Spinal cord (tissue), 10 donors: ENCODE measurements at places on chromosomes 1 and 21. TPM values are rescaled to one million over a fixed set of nuclear protein-coding genes. Genes with fewer than 3 reads are reported as not detected.
A peak's percentile ranks its signal among the peaks of the same experiment; 100 is the strongest.

- H3K4me1 ChIP-seq, result peaks cover 8% of the 10 kb centered on the region
- no peak overlapping the region for H3K27ac ChIP-seq
- H3K27me3 ChIP-seq, result no peaks in the 10 kb centered on the region
- no peak overlapping the region for H3K4me3 ChIP-seq
- no peak for DNase-seq
Measured at GRCh38 chr21:40678681-40679284, 168.2 kb downstream of the DSCAM start.

GRCh38 chr1:10204003-10204642 is 6.2 kb upstream of the KIF1B start:
- H3K36me3 ChIP-seq, result no peaks in the 10 kb centered on the region
- DNase-seq, result no peak
- H3K4me1 ChIP-seq, result no peaks in the 10 kb centered on the region
- no peak overlapping the region for H3K27ac ChIP-seq
- H3K27me3 ChIP-seq, result no peaks in the 10 kb centered on the region
- H3K4me3 ChIP-seq, result no peak overlapping the region

DNA sequence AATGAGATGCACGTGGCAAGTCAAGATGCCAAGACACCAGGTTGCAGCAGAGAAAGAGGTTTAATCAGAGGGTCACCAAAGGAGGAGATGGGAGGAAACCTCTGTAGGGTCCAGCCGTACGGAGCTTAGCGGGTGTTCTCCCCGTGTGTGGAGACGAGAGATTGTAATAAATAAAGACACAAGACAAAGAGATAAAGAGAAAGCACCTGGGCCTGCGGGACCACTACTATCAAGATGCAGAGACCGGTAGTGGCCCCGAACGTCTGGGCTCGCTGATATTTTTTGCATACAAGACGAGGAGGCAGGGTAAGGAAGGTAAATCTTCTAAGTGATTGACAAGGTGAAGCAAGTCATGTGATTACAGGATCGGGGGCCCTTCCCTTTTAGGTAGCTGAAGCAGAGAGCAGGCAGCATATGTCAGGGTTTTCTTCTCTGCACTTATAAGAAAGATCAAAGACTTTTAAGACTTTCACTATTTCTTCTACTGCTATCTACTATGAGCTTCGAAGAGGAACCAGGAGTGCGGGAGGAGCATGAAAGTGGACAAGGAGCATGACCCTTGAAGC is 41.2 kb upstream of the TDRD10 start:
- H3K4me3 ChIP-seq, result no peak overlapping the region
- no peaks in the 10 kb centered on the region for H3K36me3 ChIP-seq
- H3K27ac ChIP-seq, result no peak overlapping the region
- H3K27me3 ChIP-seq, result no peaks in the 10 kb centered on the region

GRCh38 chr1:100265562-100265930 is 470 bp upstream of the RTCA start:
- H3K27me3 ChIP-seq, result no peaks in the 10 kb centered on the region
- H3K4me1 ChIP-seq, result peaks cover 8% of the 10 kb centered on the region
- no peak for DNase-seq
- H3K4me3 ChIP-seq, result peak overlapping the region; percentile 100
- peaks cover 7% of the 10 kb centered on the region for H3K36me3 ChIP-seq

The DEPDC1 gene
- polyA plus RNA-seq, result 4.2 TPM

The RWDD3 gene
- 30.2 TPM for polyA plus RNA-seq

DNA sequence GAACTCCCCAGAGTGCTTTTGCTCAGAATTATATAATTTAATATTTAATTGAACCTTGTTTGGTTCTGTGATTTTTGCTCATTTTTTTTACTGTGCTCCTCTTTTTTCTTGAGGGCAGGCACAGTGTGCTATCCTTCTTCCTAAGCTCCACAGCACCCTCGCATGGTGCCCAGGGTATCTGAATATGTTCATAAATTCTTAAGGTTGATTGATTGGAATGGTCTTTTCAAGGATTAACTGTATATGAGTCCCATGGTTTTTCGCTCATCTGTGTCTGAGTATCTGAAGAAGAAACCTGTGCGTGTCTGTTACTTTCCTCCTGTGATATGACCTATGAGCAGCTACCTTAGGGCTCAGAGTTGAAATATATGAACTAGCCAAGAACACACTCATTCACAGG is 393.7 kb downstream of the HLX start:
- DNase-seq, result no peak
- no peak overlapping the region for H3K27ac ChIP-seq
- H3K36me3 ChIP-seq, result no peaks in the 10 kb centered on the region
- no peaks in the 10 kb centered on the region for H3K27me3 ChIP-seq
- H3K4me3 ChIP-seq, result no peak overlapping the region

The COL9A2 gene
- 80.3 TPM for polyA plus RNA-seq

GRCh38 chr1:245327842-245328241 is 173.1 kb downstream of the KIF26B start:
- DNase-seq, result no peak
- H3K4me1 ChIP-seq, result no peaks in the 10 kb centered on the region
- H3K36me3 ChIP-seq, result no peaks in the 10 kb centered on the region
- H3K27me3 ChIP-seq, result no peaks in the 10 kb centered on the region

The AGRN gene
- polyA plus RNA-seq, result 274 TPM

The HCRTR1 gene
- 4.2 TPM for polyA plus RNA-seq
